ENCODE measurements at places on chromosomes 5 and 9. TPM values are rescaled to one million over a fixed set of nuclear protein-coding genes. Genes with fewer than 3 reads are reported as not detected.

The SLC34A3 gene
- total RNA-seq = not detected

The BHMT gene
- 0.93 TPM for total RNA-seq

The ACOT12 gene
- total RNA-seq = not detected

The GPR150 gene
- not detected for total RNA-seq

The TARS1 gene
- 230 TPM for total RNA-seq

The LECT2 gene
- total RNA-seq = not detected

The PCA3 gene
- not detected for total RNA-seq

The FUT7 gene
- total RNA-seq = not detected

The MOCS2 gene
- total RNA-seq = 44.1 TPM

The GZMA gene
- not detected for total RNA-seq

The BSPRY gene
- not detected for total RNA-seq

- DNase-seq = no peak
Observed at GRCh38 chr9:25427290-25427689, 251.0 kb downstream of the TUSC1 start.

GRCh38 chr5:51983161-51983560, 599.9 kb downstream of the ISL1 start:
- DNase-seq = no peak

GRCh38 chr9:130629443-130630070, 34.8 kb upstream of the PRDM12 start:
- DNase-seq = no peak

GRCh38 chr9:114482593-114482992, 22.7 kb downstream of the WHRN start:
- no peak for DNase-seq

GRCh38 chr9:92446536-92446935, 22.3 kb upstream of the OMD start:
- DNase-seq = no peak

GRCh38 chr5:32601623-32602295, 16.4 kb downstream of the SUB1 start:
- DNase-seq = no peak

GRCh38 chr9:79895232-79895631, 323.5 kb downstream of the TLE4 start:
- DNase-seq = no peak

GRCh38 chr9:130319300-130319699, 53.7 kb downstream of the HMCN2 start:
- no peak for DNase-seq

DNA sequence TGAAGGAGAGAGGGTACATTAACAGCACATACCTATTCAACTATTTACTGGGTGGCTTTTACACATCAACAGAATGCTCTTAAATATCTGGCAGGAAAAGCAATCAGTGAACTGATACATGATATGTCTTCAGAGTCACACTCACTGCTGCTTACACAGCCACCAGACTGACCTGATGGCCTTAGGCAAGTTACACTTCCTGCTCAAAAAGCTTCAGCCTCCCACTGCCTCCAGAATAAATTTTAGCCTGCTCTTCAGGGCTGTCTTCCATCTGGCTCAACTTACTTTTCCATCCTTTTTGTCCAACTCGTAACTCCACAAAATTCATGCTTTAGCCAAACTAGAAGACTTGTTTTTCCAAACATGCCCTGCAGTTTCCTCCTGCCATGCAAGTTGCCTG, 10.7 kb downstream of the LOX start:
- no peak for DNase-seq

DNA sequence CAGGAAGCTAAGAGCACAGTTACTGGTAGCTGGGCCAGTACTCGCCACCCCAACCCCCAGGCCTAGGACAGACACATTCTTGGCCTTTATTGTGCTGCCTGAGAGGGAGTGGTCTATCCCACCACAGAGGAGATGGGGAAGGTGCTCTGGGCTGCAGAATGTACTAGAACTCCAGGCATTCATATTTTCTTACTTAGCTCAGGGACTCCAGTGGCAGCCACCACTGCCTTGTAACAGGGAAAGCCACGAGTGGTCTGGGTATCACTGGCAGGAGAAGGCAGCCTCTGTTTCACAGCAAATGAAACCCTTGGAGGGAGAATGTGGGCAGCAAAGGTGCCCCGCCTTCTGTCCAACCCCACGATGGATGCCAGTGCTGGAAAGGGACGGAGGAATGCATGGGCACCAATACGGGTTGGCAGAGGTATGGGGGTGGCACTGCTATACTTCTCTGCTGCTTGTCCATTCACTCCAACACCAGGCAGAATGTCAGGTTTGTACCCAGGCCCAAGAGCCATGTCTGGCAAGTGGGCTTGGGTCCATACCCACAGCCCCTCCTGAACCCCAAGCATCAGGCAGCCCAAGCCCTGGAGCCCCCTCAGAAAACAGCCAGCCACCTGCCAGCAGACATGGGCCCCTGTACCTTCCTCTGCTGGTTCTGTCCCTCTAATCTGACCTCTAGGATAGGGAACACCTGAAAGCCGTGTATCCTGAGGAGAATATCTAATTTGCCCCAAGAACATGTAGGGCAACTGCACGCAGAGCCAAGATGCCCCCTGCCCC, 4.6 kb downstream of the SEPTIN8 start:
- no peak for DNase-seq

DNA sequence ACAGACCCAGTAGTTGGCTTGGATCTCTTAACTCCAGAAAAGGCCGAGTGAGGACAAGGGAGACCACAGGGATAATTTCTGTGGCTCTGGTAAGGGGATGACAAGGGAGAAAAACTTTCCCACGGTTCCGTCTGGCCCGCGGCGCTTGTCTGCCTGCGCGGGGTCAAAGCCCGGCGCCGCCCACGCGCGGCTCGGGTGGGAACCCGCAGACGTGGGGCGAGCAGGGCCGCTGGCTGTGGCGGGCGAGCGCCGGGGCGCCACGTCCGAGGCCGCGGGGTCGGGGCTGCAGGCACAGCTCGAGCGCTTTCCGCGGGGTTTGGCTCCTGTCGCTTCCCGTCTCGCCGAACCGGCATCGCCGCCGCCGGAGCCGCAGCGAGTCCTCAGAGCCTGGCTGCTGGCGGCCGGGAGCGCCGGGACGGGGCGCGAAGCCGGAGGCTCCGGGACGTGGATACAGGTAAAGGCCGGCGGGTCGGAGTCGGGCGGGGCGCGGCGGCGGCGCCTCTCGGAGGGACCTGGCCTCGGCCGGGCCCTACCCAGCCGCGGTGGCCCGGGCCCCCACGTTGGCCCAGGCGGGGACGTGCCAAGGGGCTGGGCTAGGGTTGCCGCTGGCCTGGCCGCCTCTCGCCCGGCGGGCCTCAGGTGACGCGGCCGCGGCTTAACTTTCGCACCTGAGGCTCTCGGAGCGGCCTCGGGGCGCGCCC, at the start of gene RNF180:
RNF180 (plus strand) TSS at position 344 of the 701 bp plus-strand sequence. CDS start 34,965 bp downstream, outside the sequence.
- DNase-seq = no peak

DNA sequence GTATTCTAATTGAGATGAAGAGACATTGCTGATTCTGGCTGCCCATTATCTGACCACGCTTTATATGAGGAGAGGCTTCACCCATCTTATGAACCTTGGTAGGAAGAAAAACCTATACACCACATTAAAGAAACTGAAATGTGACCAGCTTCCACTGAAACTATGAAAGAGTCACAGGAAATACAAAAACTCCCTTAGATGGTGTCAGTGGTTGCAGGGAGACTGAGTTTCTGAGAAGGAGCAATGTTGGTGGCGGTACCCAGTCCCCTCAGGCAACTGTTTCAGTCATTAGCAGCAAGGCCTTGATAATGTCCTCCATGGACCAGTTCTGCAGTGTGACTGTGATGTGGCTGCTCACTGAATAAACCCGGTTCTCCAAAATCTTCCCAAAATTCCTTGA, 110.5 kb upstream of the FTMT start:
- DNase-seq = no peak

DNA sequence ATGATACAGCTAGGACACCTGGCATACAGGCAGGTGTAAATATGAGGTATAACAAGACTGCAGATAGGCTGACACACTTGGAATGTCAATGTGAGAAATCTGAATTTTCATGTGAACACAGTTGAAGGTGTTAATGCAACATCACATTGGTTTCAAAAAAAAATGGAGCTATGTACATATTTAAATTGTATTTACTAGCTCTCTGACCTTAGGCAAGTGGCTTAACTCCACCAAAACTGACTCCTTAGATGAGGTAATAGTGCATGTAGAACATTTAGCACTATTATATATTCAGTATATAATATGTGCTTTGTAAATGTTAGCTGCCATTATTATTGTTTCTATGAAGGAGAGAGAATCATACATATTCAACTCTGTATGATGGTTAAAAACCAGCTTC, 48.0 kb downstream of the HTR4 start:
- no peak for DNase-seq

- no peak for DNase-seq
Observed at GRCh38 chr9:93089481-93089991, 6.5 kb upstream of the CARD19 start.

GRCh38 chr5:133968204-133968980, at the start of gene C5orf15:
C5orf15 (minus strand) TSS chr5:133968625; CDS start chr5:133968584, 41 bp downstream.
- peak; percentile 95 for DNase-seq

DNA sequence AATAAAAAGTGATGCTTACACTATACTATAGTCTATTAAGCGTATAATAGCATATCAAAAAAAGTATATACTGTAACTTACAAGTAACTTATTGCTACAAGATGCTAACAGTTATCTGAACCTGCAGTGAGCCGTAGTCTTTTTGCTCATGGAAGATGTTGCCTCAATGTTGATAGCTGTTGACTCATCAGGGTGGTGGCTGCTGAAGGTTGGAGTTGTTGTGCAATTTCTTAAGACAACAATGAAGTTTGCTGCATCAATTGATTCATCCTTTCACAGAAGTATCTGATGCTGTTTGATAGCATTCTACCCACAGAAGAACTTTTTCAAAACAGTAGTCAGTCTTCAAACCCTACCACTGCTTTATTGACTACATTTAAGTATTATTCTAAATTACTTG, 7.8 kb upstream of the C9orf40 start:
- peak; percentile 12 for DNase-seq

DNA sequence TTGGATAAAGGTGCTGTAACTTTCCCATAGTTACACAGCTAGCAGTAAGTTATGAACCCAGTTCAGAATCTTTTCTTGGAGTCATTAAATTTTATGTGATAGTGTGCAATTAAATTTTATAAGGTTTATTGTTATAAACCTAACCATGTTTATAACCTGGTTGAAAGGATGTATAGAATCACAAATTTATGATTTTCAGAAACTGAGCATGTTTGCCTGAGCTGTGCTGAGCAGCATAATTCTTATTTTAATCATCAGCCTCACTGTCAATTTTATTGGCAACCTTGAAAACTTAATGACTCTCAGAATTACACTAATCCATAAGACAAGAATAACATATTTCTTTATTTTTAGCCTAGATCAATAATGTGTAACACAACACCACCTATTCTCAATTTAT, 46.9 kb downstream of the ADAMTS19 start:
- no peak for DNase-seq

DNA sequence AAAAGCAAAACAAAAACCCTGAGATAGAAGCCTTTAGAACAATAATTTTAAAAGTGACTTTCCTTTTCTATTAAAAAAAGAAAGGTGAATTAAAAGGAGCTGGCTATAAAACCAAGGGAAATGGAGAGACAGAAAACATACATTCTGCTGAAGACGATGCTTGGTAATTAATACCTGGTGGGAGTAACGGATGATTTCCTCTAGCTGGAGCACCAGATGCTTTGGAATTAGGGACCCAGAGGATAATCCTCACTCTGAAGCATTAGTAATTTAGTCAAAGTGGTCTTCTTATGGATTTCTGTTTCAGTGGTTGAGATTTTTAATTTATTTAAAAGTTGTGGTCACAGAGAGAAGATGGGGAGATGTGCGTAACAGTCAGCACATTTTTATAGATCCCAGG, 982.5 kb downstream of the TLE4 start:
- no peak for DNase-seq

DNA sequence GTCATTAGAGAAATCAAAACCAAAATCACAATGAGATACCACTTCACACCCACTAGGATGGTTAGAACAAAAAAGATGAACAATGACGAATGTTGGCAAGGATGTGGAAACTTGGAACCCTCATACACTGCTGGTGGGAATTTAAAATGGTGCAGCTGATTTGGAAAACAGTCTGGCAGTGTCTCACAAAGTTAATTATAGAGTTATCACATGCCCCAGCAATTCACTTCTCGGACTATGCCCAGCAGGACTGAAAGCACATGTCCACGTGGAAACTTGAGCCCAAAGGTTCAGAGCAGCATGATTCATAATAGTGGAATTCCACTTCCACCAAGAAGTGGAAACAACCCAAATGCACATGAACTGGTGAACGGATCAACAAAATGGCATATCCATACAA, 85.0 kb upstream of the HRH2 start:
- DNase-seq = no peak

GRCh38 chr5:10746711-10747110, 14.3 kb downstream of the DAP start:
- no peak for DNase-seq

- DNase-seq = no peak
Observed at GRCh38 chr9:105483618-105484017, 35.8 kb downstream of the FSD1L start.

DNA sequence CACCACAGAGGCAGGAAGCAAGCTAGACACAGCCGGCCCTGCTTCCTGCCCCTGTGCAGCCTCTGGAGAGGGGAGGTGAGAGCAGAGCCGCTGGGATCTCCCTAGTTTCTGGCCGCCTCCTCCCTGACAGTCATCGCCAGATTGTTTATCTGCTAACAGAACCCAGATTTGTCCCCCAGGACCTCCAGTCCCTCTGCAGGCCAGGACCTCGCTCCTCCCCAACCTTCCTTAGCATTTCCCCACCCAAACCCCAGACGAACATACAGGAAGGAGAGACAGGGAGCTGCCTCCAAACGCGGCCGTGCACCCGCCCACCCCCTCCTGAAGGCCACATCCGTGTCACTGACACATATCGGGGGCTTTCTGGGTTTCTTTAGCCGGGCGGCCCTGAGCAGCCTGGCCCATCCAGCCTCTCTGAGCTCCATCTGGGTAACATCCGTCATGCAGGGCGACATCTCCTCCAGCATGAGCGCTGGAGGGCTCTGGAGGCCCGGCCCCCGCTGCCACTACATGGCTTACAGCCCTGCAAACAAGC, 47.5 kb downstream of the DBH start:
- no peak for DNase-seq

DNA sequence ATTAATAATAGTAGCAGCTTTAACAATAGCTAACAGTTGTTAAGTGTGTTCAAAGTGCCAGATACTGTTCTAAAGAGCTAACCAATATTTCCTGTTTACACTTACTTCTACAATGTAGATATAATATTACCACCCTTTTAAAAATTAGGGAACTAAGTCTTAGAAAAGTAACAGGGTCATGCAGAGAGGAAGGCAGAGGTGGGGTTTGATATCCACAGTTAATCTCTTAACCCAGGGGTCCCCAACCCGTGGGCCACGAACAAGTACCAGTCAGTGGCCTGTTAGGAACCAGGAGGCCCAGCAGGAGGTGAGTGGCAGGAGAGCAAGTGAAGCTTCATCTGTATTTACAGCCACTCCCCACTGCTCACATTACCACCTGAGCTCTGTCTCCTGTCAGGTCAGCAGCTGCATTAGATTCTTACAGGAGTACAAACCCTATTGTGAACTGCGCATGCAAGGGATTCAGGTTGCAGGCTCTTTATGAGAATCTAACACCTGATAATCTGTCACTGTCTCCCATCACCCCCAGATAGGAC, 89.1 kb downstream of the ACTL7B start:
- no peak for DNase-seq

Data from Caki2 (cell line).